Epithelial cell of alveolus of lung (primary cell): ENCODE measurements at places on chromosomes 6 and 20. TPM values are rescaled to one million over a fixed set of nuclear protein-coding genes. Genes with fewer than 3 reads are reported as not detected.

Gene RAD21L1
- 0.52 and 0.88 TPM in 2 replicates for total RNA-seq

Gene PAK5
- not detected in 2 replicates for total RNA-seq

Gene HTR1E
- total RNA-seq = not detected in 2 replicates

Gene SLC32A1
- total RNA-seq = not detected in 2 replicates

Gene ZNF165
- total RNA-seq = 0.16 and 0.39 TPM in 2 replicates

Gene BAK1
- total RNA-seq = 15.1 and 17.1 TPM in 2 replicates

Gene MYBL2
- total RNA-seq = 9.4 and 32.3 TPM in 2 replicates

Gene CST4
- total RNA-seq = 0.78 TPM in 1 of 2 replicates, not detected in the other

Gene LPA
- total RNA-seq = not detected in 2 replicates

Gene MCM9
- 3.8 and 6.5 TPM in 2 replicates for total RNA-seq

Gene METTL24
- not detected in 2 replicates for total RNA-seq

Gene CAGE1
- under 0.01 TPM in 1 of 2 replicates, not detected in the other for total RNA-seq

Gene ARFGEF2
- 14.2 and 15.3 TPM in 2 replicates for total RNA-seq
